Left renal cortex interstitium (tissue), 4 donors: ENCODE measurements at places on chromosomes 4 and X.

DNA sequence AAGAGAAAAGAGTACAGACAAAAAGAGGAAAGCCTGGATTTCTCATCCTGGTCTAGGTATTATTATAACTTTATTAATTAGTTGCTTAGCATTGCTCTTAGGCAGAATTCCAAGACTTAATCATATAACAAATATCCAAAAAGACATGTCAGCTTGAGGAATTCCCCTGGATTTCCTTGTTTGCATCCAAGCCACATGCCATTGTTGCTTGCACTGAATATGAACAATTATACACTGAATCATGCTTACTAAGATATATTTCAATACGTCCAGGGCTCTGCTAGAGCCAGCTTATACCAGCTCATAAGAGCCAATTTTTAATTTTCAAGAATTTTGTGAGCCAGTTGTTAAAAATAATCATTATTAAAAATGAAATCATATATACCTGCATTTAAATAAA lies 5.5 kb upstream of the TLR10 start:
- no peak for DNase-seq

DNA sequence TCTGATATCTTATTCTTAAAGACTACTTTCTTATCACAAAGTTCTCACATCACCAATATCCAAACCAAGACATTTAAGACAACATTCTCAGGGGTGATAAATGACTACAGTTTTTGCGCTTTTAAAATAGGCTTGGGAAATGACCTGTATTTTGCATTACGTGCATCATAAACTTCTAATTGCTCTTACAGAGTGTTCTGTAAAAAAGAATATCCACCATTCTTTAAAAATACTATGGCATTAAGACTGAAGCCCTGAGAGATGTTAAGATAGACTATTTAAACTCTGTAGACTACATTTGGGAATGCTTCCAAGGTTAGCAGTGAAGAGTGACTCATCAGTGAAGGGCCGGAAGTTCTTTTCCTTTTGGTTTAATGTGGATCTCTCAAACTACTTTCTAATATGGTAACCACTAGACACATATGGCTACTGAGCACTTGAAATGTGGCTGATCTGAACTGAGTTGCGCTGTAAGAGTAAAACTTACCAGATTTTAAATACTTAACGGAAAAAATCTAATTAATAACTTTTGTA lies 518.8 kb upstream of the FTHL17 start:
- no peak for DNase-seq

DNA sequence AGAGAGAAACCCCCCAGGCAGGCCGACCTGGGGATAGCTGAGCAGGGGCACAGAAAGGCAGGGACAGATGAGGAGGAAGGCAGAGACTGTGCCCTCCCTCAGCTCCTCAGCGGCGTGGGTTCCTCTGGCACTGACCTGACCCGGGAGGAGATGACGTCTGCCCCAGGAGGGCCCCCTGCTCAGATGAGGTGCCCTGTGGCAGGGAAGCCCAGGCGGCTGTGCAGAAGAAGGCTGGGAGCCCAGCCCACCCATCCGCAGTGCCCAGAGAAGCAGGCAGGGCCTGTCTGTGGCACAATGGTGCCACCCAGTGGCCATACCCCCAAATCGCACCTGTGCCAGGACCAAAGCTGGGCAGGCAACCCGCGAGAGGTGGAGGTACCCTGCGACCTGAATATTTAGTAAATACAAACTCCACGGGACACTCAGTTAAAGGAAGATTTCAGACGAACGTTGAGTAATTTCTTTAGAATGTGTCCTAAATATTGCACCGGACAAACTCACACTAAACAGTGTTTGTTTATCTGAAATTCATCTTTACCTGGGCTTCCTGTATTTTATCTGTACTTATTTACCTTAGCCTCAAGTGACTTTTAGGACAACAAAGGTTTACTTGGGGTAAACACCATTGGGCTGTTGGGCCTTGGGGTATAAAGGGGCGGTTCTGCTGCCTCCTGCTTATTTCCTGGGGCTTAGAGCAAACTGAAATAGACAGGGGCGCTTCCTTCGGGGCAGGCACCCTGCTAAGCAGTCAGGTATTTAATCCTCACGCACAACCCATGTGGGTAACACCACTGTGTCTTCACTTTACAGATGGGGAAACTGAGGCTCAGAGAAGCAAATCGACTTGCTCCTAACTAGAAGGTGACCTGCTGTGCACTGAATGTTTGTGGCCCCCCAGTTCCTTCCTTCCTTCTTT lies 46.5 kb upstream of the HMX1 start:
- DNase-seq: peak; percentile 56

- DNase-seq: no peak
Observed at GRCh38 chr4:105620640-105621323, 68.4 kb downstream of the ARHGEF38 start.

GRCh38 chr4:78057600-78058550 lies 752 bp downstream of the FRAS1 start:
- DNase-seq: peak; percentile 55

DNA sequence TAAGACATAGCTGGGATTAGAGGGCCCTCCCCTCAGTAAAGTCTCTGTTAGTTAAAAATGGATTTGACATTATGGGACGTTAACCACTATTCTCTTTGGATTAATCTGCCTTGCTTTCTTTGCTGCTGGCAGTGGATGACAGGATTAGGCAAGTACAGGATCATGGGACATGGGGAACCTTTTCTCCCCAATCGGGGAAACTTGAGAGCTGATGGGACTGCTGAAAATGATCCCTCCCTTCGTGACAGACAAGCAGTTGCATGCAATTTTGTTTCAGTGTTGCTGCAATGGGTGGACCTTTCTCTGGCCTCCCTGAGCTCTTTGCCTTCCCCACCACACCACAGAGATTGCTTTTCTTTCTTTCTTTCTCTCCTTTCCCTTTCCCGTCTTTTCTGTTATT lies 120.2 kb upstream of the BANK1 start:
- no peak for DNase-seq

DNA sequence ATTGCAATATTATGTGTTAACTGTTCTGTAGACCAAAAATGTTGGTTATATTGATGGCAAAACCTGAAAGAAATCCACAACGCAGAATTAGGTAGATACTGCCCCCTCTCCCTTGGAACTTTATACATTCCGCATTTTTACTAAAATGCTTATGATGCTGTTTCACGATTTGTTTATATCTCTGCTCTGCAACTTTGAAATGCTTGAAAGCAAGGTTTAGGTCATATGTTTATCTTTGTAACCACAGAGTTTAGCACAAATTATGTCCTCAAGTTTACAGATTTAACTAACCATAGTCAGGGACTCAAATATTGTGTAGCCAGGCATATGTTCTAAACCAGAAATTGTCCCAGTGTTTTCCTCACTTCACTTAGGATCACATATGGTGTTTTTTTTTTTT lies 66.1 kb upstream of the H2AZ1 start:
- no peak for DNase-seq

GRCh38 chr4:147928400-147928799 lies 196.5 kb downstream of the ARHGAP10 start:
- DNase-seq: no peak

- no peak for DNase-seq
Observed at GRCh38 chr4:38149997-38150671, 189.9 kb downstream of the PTTG2 start.

DNA sequence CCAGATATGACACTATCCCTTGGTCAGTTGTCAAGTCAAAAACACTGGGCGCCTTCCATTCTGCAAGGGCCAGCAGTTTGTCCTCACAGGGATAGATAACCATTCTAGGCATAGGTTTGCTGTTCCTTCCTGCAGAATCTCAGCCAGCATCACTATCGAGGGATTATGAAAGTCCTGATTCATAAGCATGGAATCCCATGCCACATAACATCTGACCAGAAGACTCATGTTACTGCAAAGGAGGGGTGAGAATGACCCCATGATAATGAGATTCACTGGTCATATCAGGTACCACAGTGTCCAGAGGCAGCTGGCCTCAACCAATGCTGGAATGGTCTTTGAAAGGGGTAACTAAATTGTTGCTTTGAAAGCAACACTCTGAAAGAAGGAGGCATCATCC lies 84.7 kb downstream of the OTC start:
- no peak for DNase-seq

GRCh38 chrX:121457096-121457495 lies 409.7 kb downstream of the GLUD2 start:
- DNase-seq: no peak

DNA sequence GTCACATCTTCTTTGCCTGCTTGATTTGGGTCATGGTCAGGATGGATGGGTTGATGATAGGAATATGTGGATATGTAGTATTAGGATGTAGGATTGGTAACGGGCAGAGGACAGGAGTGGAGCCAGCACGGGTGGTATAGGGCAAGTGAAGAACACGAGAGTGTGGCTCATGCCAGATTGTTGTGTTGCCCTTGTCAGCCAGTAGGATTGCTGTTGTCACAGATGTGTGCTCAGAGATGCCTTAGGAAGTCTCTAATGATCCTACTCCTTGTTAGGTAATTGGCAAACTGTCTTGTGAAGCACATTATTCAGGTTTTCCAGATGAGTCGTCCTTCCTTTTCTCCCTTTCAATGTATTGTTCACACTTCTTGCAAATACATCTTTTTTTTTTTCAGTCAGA lies 5.5 kb downstream of the ATP10D start:
- DNase-seq: no peak

DNA sequence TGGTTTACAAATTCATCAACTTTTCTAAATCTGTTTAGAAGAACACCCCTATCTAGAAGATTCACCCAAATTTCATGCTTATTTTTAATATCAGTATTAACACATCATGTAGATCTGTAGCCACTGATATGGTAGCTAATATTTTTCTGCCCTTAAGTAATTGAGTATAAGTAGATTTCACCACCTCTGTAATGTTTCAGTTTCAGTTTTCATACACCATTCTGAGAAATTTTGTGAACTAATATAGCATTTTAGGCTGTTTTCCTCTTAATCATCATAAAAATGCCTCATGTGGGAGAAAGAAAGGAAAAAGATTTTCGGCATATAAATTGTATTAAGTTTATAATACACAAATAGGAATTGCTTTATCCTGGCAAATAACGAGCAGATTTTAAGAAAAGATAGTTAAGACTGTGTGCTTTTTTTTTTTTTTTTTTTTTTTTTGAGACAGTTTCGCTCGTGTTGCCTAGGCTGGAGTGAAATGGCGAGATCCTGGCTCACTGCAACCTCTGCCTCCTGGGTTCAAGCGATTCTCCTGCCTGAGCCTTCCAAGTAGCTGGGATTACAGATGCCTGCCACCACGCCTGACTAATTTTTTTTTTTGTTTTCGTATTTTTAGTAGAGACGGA lies 21.4 kb upstream of the RBPJ start:
- DNase-seq: no peak
